ENCODE measurements at places on chromosomes 7 and 10. TPM values are rescaled to one million over a fixed set of nuclear protein-coding genes. Genes with fewer than 3 reads are reported as not detected.

Gene SEC31B
- total RNA-seq, result 168 TPM

Gene MYL7
- not detected for total RNA-seq

Gene C7orf33
- total RNA-seq, result not detected

Gene SPDYE5
- total RNA-seq, result 0.14 TPM

Gene PHKG1
- total RNA-seq, result 2.3 TPM

Gene WNT8B
- total RNA-seq, result 0.54 TPM
